ENCODE measurements at places on chromosomes 11 and 22.
A peak's percentile ranks its signal among the peaks of the same experiment; 100 is the strongest.

- DNase-seq = peak; percentile 52
These were observed at the start of gene PNPLA3 for GRCh38 chr22:43923631-43924464. PNPLA3 (plus strand) TSS chr22:43923805; CDS start chr22:43923912, 107 bp downstream.

- DNase-seq = no peak
These were observed 261.0 kb downstream of the BRD1 start for GRCh38 chr22:49566693-49567092.

- DNase-seq = no peak
These were observed at the start of gene APBB1 for GRCh38 chr11:6419009-6419631. APBB1 (minus strand) TSS chr11:6419094; CDS start chr11:6411347, 7,747 bp downstream.

DNA sequence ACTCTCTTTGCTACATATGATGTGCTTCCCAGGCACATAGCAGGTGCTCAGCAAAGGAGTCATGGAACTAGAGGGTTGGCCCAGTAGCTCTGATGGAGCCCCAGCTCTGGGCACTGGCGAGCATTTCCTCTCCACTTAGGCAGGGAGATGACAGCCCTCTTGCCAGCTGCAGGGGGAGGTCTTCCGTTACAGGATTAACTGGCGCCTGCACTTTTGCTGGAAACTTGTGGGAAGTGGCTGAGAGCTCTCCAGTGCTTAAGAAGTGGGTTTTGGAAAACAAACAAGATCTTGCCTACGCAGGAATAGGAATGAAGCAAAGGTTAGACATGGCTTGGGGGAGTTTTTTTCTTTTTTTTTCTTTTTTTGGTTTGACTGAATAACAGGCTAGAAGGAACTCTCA is 75.5 kb downstream of the MICAL2 start:
- DNase-seq = no peak

- DNase-seq = no peak
These were observed 505.4 kb downstream of the MN1 start for GRCh38 chr22:27296091-27296675.

- no peak for DNase-seq
These were observed 121.2 kb downstream of the PDE3B start for GRCh38 chr11:14764579-14765527.

GRCh38 chr11:131763193-131763890 is 392.9 kb downstream of the NTM start:
- no peak for DNase-seq

DNA sequence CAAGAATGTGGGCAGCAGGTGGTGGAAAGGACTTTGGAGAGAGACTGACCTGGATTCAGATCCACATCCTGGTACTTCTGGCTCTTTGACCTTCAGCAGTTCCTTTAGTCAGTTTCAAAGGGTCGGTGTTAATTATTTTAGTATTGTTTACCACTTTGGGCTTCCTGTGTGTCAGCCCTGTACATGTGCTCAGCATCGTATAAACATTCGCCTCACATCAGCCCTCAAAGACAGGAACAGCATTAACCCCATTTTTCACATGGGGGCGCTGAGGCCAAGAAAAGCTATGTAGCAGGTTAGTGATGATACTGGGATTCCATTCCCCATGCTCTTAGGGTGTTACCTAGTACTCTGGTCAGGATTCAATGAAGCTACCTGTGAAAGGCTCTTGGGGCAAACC is 72.1 kb upstream of the YWHAH start:
- no peak for DNase-seq

- DNase-seq = no peak
These were observed 124.2 kb upstream of the SEZ6L start for GRCh38 chr22:26045051-26045450.

DNA sequence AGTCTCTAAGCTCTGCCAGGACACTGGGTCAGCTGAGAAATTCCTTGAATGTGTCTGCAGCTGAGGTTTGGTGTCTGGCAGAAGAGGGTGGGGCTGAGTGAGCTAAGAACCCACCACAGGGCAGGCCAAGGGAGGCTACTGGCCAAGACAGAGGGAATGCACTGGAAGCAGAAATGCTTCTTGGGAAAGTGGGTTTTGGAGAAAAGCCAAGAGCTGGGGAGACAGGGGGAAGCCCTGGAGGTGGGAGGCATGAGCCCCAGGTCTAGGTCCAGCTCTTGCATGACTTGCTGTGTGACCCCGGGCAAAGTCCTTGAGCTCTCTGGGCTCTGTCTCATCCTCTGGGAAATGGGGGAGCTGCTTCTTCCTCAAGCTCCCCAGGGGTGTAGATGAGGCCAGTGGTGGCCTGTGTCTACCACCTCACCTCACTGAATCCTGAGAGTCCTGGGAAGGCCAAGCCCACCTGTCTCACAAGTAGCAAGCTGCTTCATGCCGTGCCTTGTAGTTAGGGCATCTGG is 2.3 kb downstream of the MMP11 start:
- no peak for DNase-seq

- DNase-seq = no peak
These were observed 3.6 kb upstream of the WT1 start for GRCh38 chr11:32438866-32439489.

- no peak for DNase-seq
These were observed at the start of gene ANO9 for GRCh38 chr11:441418-442274. ANO9 (minus strand) TSS chr11:442011; CDS start chr11:441926, 85 bp downstream.

- DNase-seq = no peak
These were observed 14.5 kb downstream of the RPL27A start for GRCh38 chr11:8697054-8697453.

GRCh38 chr11:68206211-68206610 is 6.9 kb downstream of the KMT5B start:
- no peak for DNase-seq

GRCh38 chr11:96319898-96320656 is 22.9 kb downstream of the MAML2 start:
- DNase-seq = no peak

- no peak for DNase-seq
These were observed 1.2 kb downstream of the GUCY1A2 start for GRCh38 chr11:107017104-107017432.

DNA sequence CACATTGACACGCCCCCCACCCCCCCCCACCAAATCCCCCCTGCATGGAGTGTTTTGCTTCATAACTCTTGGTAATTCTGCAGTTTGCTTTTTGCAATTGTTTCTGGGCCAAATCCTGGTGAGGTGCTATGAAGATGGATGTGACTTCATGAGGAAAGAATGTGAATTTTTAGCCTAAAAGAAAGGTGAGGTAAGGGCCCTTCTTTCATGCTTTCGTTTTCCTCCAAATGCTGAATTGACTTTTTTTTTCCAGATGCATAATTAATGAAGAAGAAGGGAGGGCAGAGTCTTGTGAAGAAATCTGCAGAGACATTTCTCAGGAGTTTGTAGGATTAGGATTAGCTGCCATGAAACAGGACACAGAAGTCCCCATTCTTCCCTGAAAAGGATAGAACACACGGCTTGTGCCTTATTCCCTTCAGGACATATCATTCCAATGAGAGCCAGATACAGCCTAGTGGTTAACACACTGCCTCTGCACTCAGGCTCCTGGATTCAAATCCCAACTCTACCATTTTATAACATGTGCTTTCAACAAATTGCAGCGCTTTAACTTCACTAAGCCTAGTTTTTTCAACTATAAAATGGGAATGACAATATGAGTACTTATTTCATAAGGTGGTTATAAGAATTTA is 19.6 kb upstream of the TBCEL start:
- DNase-seq = no peak

DNA sequence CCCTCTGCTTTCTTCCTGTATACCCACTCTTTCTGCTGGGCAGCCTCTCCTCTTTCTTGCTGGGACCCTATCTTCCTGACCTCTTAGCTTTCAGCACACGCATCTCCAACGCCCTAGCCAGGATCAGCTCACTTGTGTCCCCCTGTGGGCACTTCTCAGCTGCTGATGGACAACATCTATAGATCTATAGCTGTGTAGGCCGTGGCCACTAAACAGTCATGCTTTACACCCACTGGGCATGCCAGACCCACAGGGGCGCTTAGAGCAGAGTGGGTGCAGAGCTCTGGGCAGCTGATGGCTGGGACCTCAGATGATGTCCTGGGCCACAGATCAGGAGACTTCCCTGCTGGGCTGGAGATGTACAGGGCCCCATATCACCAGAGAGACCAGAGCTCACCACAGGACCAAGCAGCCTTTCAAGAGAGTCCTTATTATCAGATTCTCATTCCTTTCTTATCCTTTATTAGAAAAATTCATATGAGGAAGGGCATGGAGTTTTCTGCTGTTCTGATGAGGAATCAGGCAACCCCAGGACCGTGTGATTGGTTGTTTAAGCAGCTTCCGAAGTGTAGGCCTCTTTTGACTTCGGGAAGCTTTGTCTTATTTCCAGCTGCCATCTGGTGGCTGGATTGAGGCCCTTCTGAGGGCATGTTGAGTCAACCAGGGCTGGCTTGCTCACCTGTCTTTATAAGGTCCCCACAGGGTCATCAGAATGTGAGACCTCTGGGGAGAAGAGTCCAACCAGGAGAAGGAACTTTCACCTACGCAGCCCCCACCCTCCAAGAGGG is 60.5 kb downstream of the OSBP2 start:
- DNase-seq = peak; percentile 61

DNA sequence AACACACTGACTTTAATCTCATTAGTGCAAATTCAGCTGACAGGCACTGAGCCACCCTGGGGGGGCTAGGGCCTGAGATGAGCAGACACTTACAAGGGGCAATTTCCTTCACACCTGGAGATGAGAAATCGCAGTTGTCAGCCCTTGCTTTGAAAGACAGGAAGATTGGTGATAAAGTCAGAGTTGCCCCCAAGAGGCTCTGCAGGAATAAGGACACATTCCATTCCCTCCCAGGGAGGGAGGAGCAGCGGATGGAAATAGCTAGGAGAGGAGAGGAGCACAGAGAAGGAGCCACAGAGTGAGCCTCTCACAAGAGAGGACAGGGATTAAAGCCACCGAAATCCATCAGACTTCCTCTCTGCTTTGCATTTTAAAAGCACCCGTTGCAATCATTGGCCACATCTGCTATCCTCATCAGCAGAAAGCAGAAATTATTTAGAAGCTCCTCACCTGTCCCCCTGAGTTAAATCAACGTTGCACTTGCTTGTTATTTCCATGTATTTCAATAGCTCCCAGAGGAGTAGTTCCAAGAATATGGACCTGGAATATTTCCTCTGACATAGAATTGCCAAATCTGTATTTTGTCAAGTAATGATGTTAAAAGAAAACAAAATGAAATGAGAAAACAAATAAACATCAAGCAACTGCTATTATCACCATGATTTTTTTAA is 213.7 kb downstream of the BARX2 start:
- DNase-seq = no peak

GRCh38 chr11:101127197-101127698 is 2.4 kb downstream of the PGR start:
- DNase-seq = no peak

Measured in smooth muscle cell of the brain vasculature (primary cell).